Kasumi-1 (cell line): ENCODE measurements at places on chromosomes 4 and X.

GRCh38 chr4:39166177-39166576, 16.2 kb upstream of the WDR19 start:
- no peak for DNase-seq

- DNase-seq = no peak
These were observed 48.7 kb downstream of the CLOCK start for GRCh38 chr4:55498051-55498450.

GRCh38 chr4:75511841-75512240, 2.4 kb downstream of the RCHY1 start:
- DNase-seq = no peak

GRCh38 chrX:135185795-135186443, 14.7 kb upstream of the CT55 start:
- DNase-seq = peak; percentile 57

GRCh38 chrX:109873983-109874382, 128.9 kb upstream of the TMEM164 start:
- DNase-seq = no peak

GRCh38 chr4:111018216-111018615, 395.3 kb upstream of the PITX2 start:
- no peak for DNase-seq

GRCh38 chr4:53841711-53842110, 222.7 kb downstream of the CHIC2 start:
- no peak for DNase-seq

- peak; percentile 65 for DNase-seq
These were observed 1.3 kb upstream of the CITED1 start for GRCh38 chrX:72306851-72307645.

DNA sequence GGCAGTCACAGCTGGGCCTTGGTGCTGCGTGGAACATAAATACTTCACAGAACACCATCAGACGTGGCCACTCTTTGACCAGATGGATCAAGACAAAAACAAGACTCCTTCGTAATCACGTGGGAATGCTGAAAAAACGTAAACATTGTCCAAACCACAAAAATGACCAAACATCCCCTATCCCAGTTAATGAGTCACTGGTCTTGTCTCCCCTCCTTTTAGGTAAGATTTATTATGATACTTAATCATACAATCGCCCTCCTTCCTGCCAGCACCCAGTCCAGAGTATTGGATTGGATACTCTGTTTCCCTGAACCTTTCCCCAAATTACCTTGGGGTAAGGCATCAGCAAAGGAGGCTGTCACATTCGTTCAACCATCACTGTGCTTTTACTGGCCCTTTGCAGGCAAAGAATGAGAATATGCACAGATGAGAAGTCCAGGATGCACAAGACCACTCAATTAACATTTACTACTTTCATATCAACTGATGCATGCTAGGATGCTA, 601 bp upstream of the TCEANC start:
- DNase-seq = no peak

GRCh38 chr4:7375427-7375826, 59.3 kb downstream of the PSAPL1 start:
- DNase-seq = no peak

GRCh38 chrX:154378799-154379568, at the start of gene EMD:
Gene EMD (plus strand): TSS chrX:154379295. CDS start chrX:154379485, 190 bp downstream.
- peak; percentile 98 for DNase-seq

DNA sequence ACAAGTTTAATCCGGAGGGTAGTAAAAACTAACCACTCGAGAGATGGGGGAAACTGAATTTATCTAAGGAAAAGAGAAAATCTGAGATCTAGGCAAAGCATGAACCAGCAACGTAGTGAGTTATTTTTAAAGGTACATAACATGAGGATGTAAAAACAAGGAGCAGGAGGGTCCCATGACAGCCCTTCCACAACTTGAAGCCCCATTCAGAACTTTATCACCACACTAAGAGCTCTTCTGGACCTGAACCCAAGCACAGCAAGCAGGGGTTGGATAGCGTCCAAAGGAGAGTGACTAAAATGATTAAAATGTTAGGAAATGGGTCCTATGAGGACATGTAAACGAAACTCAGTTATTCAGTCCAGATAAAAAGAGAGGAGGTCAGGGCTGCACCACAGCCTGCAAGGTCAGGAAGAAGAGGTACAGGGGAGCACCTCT, 16.2 kb downstream of the SH3RF1 start:
- DNase-seq = no peak

DNA sequence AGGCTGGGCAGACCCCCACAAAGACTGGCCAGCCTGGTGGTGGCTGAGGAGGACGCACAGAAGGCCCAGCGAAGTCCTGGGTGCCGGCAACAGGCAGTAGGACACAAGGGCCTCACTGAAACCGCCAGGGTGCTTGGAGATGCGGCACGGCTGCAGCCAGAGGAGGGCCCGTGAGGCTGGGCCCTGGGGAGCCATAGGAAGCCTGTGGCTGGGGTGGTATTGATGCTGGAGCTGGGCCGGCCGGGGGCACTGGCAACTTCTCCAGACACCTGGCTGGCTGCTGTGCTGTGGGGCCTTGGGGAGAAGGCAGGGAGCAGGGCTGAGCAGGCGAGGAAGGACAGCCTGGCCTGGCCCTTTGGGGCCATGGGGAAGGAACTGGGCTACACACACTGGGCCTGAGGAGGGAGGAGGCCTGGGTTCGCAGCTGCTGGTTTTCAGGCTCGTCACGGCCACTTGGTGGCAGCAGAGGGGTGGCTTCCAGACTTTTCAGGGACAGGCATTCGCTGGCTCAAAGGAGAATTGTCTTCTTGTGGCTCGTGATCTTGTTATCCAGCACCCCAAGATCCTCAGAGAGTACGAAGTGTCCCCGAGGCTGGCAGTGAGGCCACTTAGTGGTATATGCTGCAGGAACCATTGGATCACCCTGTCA, 37.2 kb downstream of the ATP2B3 start:
- peak; percentile 42 for DNase-seq

DNA sequence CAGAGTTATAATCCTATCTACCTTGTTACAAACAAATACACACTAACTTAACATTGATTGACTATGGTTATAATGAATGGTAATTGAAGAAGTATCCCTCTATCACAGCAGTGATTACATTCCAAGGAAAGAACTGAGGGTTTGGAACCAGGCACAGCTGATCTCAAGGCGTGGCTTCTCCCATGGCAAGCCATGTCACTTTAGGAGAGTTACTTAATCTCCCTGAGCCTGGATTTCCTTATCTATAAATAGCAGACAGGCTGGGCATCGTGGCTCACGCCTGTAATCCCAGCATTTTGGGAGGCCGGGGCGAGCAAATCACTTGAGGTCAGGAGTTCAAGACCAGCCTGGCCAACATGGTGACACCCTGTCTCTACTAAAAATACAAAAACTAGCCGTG, 25.6 kb downstream of the SORBS2 start:
- DNase-seq = no peak

- DNase-seq = no peak
These were observed 15.9 kb downstream of the RELL1 start for GRCh38 chr4:37670249-37670648.

GRCh38 chrX:12965131-12965940, 9.6 kb upstream of the TMSB4X start:
- DNase-seq = no peak

GRCh38 chr4:168633064-168633463, 136.2 kb downstream of the PALLD start:
- no peak for DNase-seq

- no peak for DNase-seq
These were observed 583 bp downstream of the RASL11B start for GRCh38 chr4:52862639-52863161.

GRCh38 chr4:124710911-124711310, 1.6 kb downstream of the ANKRD50 start:
- no peak for DNase-seq

- no peak for DNase-seq
These were observed 106.8 kb upstream of the ANXA10 start for GRCh38 chr4:167985565-167985964.

GRCh38 chr4:26542991-26543390, 40.9 kb upstream of the TBC1D19 start:
- DNase-seq = no peak

GRCh38 chrX:32987142-32987541, 224.2 kb downstream of the DMD start:
- no peak for DNase-seq

DNA sequence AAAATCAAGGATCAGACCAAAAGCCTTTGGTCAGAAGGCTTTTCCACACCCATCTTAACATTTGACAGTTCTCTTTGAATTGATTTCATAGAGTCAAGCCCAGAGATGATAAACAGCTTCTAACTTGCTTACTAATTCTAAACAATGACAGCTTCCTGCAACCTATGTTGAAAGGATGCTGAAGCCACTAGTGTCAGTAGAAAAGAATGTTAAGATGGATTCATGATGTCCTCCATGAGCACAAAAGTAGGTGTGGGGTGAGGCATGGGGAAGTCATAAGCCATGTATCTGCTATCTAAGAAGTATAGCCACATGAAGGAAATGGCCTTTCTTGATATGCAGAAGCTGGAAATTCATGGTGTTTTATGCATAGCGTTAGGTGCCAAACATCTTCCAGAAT, 269.3 kb downstream of the DHX15 start:
- no peak for DNase-seq

DNA sequence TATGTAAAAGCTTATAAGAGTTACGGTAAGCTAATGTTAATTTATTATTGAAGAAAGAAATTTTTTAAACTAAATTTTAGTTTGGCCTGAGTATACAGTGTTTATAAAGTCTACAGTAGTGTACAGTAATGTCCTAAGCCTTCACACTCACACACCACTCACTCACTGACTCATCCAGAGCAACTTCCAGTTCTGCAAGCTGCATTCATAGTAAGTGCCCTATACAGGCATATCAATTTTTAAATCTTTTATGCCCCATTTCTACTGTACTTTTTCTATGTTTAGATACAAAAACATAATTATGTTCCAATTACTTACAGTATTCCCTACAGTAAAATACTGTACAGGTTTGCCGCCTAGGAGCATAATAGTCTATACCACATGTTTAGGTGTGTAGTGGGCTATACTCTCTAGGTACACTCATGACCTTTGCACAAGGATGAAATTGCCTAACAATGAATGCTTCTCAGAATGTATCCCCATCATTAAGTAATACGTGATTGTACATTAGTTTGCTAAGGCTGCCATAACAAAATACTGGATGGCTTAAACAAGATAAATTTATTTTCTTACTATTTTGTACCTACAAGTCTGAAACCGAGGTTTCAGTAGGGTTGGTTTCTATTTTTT, 333.8 kb upstream of the PCDH7 start:
- DNase-seq = no peak

GRCh38 chr4:177391287-177391686, 51.0 kb downstream of the AGA start:
- DNase-seq = no peak

GRCh38 chr4:124279741-124280140, 432.8 kb downstream of the ANKRD50 start:
- no peak for DNase-seq

GRCh38 chr4:130738233-130738632, 1642.3 kb downstream of the C4orf33 start:
- no peak for DNase-seq

- DNase-seq = no peak
These were observed 56.4 kb upstream of the NWD2 start for GRCh38 chr4:37188100-37188499.

- no peak for DNase-seq
These were observed 27.6 kb upstream of the ANXA3 start for GRCh38 chr4:78524009-78524408.

GRCh38 chr4:52372747-52373146, 286.4 kb downstream of the USP46 start:
- no peak for DNase-seq

DNA sequence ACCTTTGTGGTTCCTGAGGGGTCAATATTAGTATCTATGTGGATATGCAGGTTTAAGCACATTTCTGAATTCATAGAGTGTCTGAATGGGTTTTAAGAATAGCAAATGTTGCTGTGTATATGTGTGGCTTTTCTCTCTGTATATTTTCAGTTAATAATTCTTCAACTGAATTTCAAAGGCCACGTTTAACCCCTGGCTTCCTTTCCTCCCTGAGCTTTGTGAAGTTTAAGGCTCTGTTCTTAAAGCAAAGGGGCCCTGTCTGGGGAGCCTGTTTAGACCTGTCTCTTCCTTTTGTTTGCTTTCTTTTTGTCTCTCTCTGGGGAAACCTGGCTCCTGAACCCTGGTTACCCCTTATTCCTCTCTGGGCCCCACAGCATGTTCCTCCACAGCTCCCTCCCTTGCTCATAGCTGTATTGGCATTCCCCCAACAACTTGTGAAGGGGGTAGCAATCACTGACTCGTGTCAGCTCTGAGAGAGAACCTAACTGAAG, 139.1 kb downstream of the COL4A6 start:
- no peak for DNase-seq

GRCh38 chrX:68132749-68133148, 300.5 kb downstream of the OPHN1 start:
- no peak for DNase-seq

DNA sequence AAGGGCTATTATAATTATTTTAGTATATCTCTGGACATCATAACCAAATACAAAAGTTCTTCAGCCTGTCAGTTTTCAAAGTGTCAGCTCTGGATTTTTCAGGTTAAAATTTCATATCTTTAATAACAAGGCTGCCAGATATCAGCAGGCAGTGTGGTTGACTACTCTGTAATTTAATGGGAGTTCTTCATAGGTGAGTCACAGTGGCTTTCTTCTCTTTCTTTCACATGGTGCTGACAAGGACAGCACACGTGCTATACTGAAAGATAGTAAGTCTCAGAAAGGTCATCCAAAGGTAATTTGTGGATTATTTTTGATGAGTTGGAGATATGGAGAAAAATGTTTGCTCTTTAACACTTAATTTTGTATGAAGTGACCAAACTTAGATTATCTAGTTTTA, 43.2 kb downstream of the GALNT7 start:
- no peak for DNase-seq

GRCh38 chr4:131316086-131316485, 1833.0 kb upstream of the PCDH10 start:
- DNase-seq = no peak

- peak; percentile 25 for DNase-seq
These were observed 159.6 kb upstream of the CTSO start for GRCh38 chr4:156113138-156113765.

GRCh38 chrX:115226929-115227328, 7.0 kb downstream of the LRCH2 start:
- DNase-seq = peak; percentile 0

DNA sequence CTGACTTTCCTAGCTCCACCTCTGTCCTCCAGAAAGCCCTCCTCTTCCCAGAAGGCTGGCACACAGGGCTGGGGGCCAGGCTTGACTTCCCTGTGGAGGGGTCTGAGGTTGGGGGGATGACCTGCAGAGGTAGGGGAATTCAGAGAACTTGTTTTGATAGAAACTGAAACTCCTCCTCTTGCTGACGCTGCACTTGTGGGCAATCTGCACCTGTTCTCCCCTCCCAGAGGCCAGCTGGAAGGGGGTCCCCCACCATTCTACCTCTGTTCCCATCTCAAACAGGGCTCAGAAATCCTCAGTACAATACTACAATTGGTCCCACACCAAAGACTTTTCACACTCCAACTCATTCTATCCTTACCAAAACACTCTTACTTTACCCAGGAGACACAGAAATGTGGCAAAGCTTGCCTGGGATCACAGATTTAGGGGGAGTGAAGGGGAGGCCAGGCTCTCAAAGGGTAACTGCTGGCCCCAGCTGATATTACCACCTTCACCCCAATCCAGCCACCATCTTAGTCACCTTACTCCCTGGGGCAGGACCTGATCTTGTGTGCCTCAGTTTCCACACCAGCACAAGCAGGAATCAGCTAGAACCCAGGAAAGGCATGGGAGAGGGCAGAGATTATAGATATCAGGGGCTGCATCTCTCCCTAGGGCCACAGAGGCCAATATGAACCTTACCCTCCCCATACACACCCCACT, 18.5 kb downstream of the OTUD5 start:
- no peak for DNase-seq

GRCh38 chr4:187480146-187481145, 515.1 kb upstream of the ZFP42 start:
- DNase-seq = no peak
